Astrocyte of the hippocampus (primary cell): ENCODE measurements at places on chromosomes 7 and 10.

DNA sequence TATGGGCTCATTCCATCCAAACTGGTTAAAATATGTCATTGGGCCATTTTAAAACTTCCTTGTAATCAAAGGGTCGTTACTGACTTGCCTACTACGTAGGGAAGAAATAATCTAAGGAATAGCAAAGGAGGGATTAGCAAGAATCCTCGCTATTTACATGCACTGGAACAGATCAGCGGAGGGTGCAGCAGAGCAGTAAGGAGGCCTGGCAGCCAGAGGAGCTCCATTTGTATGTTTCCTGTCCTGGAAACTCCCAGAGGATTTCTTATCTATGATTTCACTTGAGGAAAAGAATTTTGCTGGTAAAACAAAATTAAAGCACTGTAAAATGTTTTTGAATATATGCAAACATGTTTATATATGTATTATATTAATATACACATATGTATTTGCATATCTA, 107.3 kb downstream of the TPK1 start:
- DNase-seq = no peak

- DNase-seq = no peak
Observed at GRCh38 chr10:104092749-104093148, 7.1 kb upstream of the COL17A1 start.

- no peak for DNase-seq
Observed at GRCh38 chr7:154902600-154903082, 100.3 kb downstream of the PAXIP1 start.

DNA sequence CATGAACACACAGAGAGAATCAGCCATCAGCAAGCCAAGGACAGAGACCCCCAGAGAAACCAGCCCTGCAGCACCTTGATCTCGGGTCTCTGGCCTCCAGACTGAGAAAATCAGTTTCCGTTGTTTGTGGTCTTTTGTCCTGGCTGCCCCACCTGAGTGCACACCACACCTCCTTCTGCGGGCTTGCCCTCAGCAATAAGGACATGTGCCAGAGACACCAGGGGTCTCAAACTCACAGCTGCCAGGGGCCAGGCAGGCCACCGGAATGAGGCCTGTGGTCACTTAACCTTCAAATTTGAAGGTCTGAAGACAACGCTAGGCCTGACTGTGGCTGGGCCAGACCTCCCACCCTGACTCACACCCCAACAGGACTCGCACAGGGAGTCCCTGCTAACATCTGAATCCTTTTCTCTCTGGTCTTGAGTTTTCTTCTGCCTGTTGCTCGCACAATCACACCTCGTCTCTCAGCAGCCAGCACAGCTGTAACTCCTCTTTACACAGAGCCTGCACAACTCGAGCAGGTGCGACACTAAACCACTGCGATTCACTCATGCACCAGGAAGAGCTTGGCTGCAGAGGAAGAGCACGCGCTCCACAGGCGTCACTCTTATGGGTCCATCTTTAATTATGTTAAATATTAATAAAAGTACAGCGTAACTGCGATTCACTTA, 86.2 kb downstream of the CHST15 start:
- DNase-seq = no peak

DNA sequence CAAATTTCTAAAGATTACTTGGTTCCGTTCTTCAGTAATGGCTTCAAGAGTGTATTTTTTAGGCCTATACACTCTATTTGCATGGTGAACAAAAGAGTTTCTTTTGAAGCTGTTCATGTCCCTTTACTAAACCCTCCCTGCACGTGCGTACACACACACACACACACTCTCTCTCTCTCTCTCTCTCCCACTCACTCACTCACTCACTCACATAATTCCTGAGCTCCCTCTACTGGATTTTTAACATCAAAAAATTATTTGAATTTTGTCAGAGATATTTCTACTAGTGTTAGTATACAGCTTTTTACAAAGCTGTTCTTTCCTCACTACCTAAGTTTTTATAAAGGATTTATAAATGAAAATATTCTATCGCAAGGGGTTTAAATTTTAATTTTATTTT, 85.9 kb downstream of the UBE3C start:
- peak; percentile 38 for DNase-seq

- DNase-seq = peak; percentile 86
Observed at GRCh38 chr7:94697035-94697974, 41.4 kb upstream of the SGCE start.

GRCh38 chr7:13991791-13992595, 2.5 kb upstream of the ETV1 start:
- no peak for DNase-seq

- DNase-seq = no peak
Observed at GRCh38 chr7:117581424-117581823, 101.6 kb downstream of the CFTR start.

DNA sequence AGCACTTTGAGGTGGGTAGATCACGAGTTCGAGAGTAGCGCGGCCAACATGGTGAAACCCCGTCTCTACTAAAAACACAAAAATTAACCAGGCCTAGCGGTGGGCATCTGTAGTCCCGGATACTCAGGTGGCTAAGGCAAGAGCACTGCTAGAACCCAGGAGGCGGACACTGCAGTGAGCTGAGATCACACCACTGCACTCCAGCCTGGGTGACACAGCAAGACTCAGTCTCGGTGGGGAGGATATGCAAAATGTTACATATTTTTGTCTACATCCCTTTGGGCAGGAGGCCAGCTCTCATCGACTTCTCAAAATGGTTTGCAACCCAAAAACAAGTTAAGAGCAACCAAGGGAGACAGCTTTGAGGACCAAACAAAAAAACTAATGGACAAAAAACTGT, 8.2 kb downstream of the ATE1 start:
- no peak for DNase-seq

DNA sequence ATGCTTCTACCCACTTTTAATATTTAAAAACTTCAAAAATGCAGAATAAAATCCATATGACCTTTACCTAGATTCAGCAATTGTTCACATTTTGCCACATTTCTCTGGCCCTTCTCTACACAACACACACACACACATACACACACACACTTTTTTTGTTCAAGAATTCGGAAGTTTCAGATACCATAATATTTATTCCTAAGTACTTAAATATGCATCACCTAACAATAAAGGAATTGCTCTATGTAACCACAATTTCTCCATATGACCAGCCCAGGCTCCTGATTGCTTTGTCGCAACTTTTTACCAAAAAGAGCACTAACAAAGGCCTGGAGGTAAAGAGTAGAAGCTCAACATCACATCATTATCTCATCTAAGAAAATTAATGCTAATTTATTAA, 106.6 kb downstream of the FAS start:
- no peak for DNase-seq

DNA sequence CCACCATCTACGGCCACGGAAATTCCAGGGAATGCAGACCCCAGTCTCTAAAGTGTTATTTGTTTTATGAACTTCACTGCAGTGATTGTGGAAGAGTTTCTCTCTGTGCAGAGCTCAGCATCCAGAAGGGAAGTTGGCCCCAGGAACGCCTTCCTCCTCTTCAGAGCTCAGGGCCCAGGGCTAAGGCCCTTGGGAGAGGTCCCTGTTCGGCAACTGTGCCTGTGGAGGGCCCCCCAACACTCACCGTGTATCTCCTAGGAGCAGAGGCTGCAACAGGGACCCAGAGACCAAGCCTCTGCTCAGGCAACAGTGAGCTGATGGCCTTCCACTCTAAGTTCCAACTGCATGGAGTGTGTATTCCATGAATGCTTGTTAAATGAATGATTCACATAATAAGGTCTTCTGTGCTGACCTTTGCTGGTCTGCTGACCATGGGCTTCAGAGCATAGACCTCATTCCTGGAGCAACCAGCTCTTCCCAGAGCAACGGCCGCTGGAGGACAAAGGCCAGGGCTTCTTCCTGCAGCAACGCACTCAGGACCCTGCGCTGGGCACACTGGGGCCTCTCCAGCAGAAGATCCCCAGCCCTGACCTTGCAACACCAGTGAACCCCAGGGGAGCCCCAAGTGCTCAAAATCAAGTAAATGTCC, 7.7 kb downstream of the DIP2C start:
- no peak for DNase-seq

DNA sequence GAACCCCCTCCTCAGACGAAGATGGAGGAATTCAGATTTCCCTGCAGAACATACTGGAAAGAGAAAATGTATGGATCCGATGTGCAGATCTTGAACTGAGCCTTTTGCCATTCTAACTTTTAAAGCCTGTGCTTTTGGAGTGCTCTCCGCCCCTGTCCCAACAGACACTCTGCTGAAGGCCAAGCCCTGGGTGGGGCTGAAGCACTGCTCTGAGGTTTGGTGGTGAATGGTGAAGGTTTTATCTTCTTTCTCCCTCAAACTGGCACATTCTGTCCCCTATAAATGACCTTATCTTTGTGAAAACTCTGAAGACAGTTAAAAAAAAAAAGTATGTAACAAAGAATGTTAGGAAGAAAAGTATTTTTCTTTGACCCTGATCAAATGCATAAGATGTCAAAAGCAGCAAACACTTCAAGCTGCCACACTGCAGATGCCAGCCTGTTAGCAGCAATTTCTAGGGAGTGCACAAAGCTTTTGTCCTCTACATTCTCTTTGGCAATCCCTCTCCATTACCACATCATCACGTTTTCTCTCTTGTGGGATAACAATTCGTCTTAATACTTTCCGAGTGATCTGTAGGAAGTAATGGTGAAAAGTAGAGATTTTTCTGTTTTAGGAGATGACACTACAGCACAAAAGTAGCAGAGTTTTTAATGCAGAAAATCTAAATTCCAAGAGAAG, 137.3 kb upstream of the CCDC6 start:
- no peak for DNase-seq

- peak; percentile 93 for DNase-seq
Observed at GRCh38 chr10:3472287-3473051, 299.9 kb upstream of the PITRM1 start.

DNA sequence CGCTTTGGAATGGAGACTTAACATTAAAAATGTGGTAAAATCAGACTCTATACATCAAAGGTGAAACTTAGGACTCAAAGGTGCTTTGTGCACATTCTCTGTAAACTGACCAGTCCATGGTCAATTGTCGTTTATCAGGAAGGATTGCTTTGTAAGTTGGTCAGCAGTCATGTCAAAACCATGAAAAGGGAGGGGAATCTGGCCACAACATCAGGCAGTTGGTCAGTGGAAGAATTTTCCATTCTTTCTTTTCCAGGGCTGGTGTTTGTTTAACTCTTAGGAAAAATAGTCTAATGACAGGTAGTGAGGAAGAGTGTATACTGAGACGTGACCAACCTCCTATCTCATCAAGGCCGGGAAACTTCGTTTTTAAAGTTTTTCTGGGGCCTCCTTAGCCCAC, 226.5 kb downstream of the ADK start:
- peak; percentile 66 for DNase-seq

DNA sequence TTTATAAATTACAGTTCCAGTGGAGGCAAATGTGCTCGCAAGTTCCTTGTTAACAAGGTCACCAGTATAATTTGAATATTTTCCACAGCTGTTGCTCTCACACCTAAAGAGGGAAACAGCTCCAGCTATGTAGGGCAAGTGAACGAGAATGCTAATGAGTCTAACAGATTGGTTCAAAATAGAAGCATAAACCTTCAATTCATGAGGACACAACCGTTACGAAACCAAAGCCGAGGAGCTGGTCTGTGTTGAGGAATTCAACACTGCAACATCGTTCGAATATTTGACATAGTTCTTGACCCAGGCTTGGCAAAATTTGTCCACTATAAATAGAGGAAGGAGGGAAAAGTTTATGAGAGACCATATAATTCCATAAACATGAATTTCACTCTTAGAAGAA, 161.3 kb downstream of the KLF6 start:
- DNase-seq = peak; percentile 88

- peak; percentile 81 for DNase-seq
Observed at GRCh38 chr7:116588641-116589594, 64.1 kb downstream of the CAV1 start.

GRCh38 chr10:69449841-69450240, 1.4 kb upstream of the TSPAN15 start:
- peak; percentile 50 for DNase-seq

DNA sequence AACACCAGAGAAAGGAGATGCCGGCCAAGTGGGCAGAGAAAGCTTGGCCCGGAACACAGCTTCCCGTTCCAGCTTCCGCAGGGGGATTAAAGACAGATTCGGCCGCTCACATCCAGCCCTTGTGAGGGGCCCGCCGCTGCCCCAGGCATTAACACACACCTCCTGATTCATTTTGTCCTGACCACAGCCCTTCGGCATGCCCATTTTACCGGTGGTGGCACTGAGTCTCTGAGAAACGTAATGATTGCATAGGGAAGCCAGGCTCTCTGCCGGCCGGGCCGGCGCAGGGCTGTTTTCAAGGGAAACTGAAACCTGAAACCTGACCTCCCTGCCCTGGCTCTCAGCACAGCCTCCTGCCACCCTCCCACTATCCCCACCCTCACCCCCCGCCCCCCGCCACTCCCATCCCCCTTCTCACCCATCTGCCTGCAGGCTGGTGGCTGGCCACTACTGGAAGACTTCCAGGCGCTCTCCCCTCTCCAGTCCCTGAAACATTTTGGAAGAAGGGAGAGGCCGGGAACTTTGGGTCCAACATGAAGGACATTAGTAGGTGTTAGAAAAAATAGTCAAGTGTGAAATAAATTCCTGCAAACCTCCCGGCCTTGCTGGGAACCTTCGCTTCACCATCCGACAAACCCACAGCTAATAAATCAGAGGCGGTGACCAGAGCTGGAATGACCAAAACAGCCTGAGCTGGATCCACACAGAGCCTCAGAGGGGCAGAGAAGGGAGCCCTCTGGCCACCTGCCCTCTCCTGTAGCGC, 83.5 kb upstream of the CUX1 start:
- DNase-seq = peak; percentile 72

- DNase-seq = no peak
Observed at GRCh38 chr7:5381071-5381772, 42.4 kb downstream of the TNRC18 start.

GRCh38 chr7:57820477-57820876, 370.5 kb downstream of the ZNF716 start:
- DNase-seq = no peak

DNA sequence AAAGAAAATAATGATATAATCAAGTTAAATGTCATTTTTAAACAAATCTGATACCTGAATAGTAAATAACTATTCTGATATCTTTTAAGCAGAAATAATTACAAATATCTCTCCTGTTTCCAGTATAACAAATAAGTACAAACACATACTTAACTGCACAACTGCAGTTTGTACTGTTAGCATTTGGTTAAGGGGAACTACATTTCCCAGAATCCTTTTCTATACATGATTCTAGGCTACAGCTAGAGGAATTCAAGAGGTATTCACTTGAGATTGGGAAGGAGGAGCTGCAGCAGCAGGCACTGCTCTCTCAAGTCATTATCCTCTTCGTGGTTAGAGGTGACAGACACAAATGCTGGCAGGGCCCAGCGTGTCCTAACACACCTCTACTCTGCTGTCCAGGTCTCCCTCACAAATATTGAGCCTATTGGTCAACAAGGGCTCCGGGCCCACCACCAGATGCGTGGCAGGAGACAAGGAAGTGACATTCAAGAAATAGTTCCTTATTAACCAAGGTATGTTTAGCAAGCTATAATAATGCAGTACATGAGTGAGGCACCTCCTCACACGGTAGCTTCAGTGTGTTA, 255.1 kb upstream of the MKLN1 start:
- DNase-seq = peak; percentile 62

DNA sequence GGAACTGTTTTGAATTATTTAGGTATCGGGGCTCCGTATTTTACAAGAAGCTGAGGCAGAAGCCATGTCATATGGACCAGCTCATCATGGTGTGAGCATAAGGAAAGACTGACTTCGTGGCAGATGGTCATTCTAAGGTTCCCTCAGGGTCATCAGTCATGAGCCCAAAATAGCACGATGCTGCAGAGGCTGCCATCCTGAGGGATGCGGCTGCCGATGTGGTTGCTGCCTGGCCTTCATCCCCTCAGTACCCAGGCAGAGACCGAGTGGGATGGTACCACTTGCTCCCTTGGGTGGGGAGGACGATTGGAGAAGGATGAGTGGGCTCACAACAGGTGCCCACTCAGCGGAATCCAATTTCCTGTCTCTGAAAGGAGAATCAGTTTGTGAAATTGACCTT, 490.3 kb downstream of the SDK1 start:
- no peak for DNase-seq
